Left renal pelvis (tissue), 4 donors: ENCODE measurements at places on chromosomes 5 and 9. TPM values are rescaled to one million over a fixed set of nuclear protein-coding genes. Genes with fewer than 3 reads are reported as not detected.

The SLC6A3 gene
- polyA plus RNA-seq = 0.72 TPM

The CAVIN4 gene
- 2.4 TPM for polyA plus RNA-seq

The LECT2 gene
- 4.6 TPM for polyA plus RNA-seq

The CCNJL gene
- 8.6 TPM for polyA plus RNA-seq

The HTR4 gene
- 0.16 TPM for polyA plus RNA-seq

The LHX6 gene
- polyA plus RNA-seq = 1.8 TPM

The PPIC gene
- 36.3 TPM for polyA plus RNA-seq

The PKD2L2 gene
- 0.33 TPM for polyA plus RNA-seq

The CCL28 gene
- 3.0 TPM for polyA plus RNA-seq

The IFNE gene
- 0.47 TPM for polyA plus RNA-seq

The MPDZ gene
- 45.4 TPM for polyA plus RNA-seq

The COL5A1 gene
- polyA plus RNA-seq = 90.9 TPM

The PCSK5 gene
- polyA plus RNA-seq = 19.0 TPM
